ENCODE measurements at places on chromosomes 12 and 14.
A peak's percentile ranks its signal among the peaks of the same experiment; 100 is the strongest.

GRCh38 chr14:90368946-90369721 lies 27.7 kb upstream of the CALM1 start:
- ATAC-seq: peak; percentile 66

GRCh38 chr12:11731455-11731854 lies 82.0 kb downstream of the ETV6 start:
- peak; percentile 60 for ATAC-seq

DNA sequence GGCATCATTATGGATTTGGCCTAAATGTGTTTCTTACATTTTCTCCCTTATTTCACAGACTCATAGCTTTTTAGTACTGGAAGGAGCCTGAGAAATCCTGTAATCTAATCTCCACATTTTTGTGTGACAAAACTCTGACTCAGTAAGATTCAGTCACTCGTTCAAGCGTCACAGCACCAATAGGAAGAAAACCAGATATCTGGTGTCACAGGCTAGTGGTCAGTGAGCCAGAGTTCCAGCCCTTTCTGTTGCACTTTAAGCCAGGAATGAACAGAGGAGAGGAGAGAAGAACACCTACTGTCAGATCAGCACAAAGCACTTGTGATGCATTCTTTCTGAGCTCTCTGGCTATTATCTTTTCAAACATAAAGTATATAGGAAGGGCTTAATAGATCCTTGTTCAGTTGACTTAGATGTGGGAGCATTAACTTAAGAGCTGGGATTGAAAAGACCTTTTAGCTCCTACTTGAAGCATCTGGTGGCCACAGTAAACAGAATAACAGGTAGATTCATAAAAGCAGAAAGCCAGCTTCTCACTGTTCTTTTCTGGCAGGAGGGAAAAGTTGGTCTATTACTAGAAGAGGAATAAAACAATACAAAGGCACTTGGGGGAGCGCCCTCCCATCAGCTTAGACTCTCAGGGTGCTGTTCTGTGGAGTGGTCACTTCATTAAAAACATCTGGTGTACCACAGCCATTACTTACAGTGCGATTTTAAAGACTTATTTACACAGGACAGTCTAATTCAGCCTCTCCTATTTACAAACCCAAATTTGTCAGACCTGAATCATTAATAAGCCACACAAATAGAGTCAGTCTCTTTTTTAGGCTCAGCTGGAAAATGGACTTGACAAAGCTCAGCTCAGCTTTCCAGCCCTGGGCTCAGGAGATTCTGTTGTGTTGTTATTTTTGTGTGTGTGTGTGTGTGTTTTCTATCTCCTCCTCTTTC lies 12.2 kb upstream of the NID2 start:
- ATAC-seq: peak; percentile 91

GRCh38 chr12:69106482-69107118 lies 132.8 kb upstream of the CPSF6 start:
- ATAC-seq: no peak

DNA sequence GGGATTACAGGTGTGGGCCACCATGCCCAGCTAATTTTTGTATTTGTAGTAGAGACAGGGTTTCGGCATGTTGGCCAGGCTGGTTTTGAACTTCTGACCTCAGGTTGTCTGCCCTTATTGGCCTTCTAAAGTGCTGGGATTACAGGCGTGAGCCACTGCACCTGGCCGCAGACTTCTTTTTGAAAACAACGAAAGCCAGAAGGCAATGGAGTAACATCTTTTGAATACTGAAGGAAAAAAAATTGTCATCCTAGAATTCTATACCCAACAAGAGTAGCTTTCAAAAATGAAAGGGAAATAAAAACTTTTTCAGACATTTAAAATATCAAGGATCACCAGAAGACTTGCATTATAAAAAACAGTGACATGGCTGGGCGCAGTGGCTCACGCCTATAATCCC lies 38.7 kb upstream of the CTDSP2 start:
- ATAC-seq: no peak

GRCh38 chr12:58804749-58805148 lies 115.6 kb downstream of the LRIG3 start:
- peak; percentile 74 for ATAC-seq

DNA sequence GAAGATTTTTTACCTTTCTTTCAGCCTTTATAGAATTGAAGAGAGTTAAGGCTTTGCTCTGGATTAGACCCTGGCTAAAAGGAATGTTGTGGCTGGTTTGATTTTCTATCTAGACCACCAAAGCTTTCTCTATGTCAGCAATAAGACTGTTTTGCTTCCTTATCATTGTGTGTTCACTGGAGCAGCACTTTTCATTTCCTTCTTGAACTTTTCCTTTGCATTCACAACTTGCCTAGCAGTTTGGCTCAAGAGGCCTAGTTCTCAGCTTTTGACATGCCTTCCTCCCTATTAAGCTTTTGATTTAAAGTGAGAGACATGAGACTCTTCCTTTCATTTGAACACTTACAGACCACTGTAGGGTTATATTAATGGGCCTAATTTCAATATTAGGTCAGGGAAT lies 64.1 kb upstream of the USP15 start:
- ATAC-seq: no peak

DNA sequence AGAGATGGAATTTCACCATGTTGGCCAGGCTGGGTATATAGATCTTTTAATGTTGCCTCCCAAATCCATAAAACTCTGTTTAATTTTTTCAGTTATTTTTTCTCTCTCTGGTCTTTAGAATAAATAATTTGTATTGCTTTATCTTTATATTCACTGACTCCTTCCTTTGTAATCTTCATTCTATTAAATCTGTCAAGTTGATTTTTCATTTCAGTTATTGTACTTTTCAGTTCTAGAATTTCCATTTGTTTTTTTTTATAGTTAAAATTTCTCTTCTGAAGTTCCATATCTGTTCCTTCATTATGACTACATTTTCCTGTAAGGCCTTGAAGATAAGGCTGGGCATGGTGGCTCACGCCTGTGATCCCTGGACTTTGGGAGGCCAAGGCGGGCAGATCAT lies 13.6 kb upstream of the SPPL3 start:
- no peak for ATAC-seq

DNA sequence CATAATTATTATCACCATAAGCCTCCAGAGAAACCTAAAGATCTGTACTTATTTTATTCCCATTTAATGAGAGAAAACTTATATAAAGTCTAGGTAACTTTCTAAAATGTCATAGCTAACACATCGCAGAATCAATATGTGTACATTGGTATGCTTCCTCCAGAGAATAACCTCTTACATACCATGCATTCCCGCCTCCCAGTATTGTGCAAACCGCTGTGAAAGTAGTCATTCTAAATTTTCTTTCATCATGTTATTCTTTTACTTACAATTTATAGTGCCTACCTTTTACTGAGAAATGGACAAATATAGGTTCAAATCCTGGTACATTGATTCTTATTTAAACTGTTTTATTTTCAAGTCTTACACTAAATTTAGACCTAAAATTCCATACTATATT lies 463.4 kb downstream of the LRFN5 start:
- no peak for ATAC-seq

DNA sequence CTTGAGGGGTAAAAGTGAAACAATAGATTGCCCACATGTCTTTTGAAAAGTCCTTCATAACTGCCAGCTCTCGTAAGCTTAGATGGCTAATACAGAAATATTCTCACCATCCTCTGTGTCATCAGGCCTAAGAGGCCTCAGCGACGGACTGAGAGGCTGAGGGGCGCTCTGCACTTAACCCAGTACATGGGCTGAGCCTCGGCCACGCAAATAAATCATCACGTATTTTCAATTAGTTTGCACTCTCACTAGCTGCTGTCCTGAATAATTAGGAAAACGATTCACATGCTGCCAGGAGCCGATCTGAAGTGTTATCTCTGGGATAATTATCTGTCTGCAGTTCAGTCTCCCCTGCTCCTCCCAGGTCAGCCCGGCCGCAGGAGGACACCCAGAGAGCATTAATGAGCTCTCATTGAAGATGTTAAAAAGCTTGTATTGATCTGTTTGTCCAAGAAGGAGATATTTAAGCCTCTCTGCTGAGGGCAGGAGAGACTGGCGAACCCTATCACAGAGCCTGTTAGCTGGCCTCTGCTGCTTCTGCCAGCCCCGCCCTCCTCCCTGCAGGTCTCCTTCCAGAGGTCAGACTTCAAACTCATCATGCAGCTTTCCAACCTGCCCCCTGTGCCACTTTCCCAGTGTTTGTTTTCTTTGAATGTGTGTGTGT lies 1051.3 kb downstream of the VRK1 start:
- ATAC-seq: no peak

GRCh38 chr12:121802485-121802842 lies 1.3 kb upstream of the SETD1B start:
- ATAC-seq: no peak
